ENCODE measurements at places on chromosomes 12 and 14.

DNA sequence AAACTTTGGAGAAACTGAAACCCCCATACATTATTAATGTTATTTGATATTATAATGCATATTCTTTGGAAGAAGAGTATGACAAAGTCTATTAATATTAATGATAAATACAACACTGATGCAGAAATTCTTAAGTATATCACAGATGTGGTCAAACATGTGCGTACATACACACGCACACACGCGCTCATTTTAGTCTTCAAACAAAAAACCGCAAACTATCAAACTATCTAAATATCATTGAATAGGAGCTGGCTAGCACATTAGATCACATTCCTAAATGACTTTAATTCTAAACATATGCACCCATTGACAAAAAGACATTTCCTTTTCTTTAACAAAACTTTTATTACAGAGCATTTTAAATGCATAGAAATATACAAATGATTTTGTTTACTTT, 872.7 kb downstream of the SLC16A7 start:
- DNase-seq = no peak

DNA sequence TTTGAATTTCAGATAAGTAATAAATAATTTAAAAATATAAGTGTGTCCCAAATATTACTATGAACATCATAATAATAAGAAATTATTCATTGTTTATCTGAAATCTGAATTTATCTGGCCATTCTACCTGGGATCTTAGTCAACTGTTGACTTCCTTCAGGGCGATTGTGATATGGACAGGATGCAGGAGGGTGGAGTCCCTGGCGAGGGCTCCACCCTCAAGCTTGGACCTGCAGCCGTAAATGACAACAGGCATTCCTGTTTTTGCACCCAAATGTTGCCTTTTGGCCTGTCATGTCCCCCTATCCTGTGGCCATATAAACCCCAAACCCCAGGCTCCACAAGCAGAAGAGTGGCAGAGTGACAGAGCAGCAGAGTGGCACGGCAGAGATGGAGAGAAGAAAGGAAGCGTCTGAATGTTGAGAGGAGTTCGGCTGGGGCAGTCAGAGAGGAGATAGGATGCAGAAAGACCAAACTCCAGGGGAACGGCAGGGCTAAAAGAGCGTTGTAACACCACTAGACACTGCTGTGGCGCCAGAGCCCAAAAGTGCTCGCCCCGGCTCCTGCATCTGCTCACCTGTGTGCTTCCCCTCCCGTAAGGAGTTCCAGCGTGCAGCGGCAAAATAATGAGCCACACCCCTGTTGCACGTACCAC, 39.4 kb upstream of the FUT8 start:
- no peak for DNase-seq

DNA sequence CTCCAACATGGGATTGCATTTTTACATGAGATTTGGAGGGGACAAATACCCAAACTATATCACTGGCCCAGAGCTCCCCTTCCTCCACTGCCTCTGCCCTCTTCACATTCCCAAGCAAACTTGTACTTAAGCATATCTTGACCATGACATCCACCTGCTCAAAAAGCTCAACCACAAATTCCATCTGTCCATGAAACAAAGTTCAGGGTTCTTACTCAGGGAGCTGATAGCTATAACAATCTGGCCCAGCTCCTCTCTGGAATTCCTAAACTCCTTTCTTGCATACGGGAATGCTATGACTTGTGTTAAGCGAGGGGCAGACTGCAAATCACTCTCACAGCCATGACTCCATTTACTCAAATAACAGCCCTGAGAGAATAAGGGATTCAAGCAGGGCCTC, 152.1 kb downstream of the GALC start:
- DNase-seq = no peak

GRCh38 chr14:65277580-65278270, 134.8 kb upstream of the FUT8 start:
- no peak for DNase-seq

DNA sequence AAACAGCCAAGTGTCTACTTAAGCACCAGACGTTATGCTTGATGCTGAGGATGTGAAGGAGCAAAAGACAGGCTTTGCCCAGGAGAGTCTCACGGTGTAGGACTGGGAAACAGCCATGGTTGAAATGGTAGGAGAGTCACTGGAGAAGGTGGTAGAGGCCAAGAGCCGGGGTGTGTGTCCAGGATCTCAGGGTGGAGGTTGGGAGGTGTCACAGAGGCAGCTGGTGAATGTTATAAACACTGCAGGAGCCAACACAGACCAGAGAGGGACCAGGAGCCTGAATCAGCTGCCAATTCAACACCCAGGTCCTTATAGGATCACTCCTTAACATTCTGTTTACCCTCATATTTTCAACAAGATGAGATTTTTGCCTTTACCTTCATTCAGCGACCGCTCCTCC, 7.5 kb downstream of the NID2 start:
- DNase-seq = no peak

All from NCI-H1092 (cell line).